Left ventricle myocardium inferior (tissue), 1 donor: ENCODE measurements at places on chromosomes 11 and 22. TPM values are rescaled to one million over a fixed set of nuclear protein-coding genes. Genes with fewer than 3 reads are reported as not detected.

NOX4 gene
- total RNA-seq: 3.5 TPM

- DNase-seq: no peak
These were observed 173.0 kb upstream of the CADM1 start for GRCh38 chr11:115677190-115677589.

OMP gene
- not detected for total RNA-seq

DNA sequence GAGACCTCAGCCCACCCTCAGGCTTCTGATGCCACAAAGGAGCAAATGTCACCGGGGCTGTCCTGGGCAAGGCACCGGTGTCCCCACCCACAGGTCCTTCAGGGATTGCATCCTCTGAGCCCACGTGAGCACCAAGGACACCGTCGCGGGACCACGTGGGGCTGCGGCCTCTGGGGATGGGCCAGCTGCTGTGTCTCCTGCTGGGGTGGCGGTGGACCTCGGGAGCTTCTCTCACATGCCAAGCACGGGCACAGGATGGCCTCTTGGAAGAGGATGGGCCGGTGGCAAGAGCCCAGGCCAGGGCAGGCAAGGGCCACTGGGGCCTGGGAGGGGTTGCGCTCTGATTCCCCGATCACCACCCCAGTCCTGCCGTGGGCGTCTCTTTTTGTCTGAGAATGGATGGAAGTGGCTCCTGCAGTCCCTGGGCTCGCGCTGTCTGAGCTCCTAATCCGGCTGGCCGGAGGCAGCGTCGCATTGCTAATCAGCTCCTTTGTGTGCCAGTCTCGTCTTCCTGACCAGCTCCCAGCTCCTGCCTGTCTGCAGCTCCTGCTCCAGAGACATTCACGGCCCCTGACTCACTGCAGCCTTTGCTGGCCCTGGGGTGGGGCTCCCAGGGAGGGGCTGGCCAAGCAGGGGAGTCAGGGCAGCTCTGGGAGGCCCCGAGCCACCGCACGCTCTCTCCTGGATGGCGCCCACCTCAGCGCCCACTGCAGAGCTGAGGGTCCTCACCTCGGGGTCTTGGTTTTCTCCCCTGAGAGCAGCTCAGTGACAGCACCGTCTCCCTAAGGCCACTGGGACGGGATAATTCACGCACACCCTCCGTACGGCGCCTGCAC is 146.7 kb downstream of the CTTN start:
- no peak for DNase-seq

DNA sequence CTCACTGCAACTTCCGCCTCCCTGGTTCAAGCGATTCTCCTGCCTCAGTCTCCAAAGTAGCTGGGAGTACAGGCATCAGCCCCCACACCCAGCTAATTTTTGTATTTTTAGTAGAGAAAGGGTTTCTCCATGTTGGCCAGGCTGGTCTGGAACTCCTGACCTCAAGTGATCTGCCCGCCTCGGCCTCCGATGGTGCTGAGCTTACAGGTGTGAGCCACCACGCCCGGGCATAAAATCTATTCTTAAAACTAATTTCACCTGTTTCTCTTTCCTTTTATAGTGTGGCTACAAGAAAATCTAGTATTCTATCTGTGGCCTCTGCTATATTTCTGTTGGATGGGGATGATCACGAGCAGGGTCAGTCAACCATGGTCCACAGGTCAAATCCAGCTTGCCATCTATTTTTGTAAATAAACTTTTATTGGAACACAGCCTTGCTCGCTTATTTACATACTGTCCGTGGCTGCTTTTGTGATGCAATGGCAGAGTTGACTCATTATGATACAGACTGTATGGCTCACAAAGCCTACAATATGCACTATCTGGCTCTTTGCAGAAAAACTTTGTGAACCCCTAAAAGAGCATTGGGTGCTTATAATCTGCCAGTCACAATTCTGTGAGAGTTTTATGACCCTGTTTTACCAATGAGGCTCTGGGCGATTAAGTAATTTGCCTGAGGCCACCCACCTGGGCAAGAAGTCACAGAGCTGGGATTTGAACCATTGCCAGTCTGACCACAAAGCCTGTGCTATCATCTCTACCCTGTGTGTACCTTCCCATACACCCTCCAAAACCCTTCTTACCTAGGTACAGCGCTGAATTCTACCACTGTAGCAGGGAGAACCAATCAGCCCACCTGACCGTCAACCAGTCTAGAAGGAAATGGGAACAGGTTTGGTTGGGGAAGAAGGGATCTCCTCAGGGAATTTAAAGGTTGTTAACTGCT is 28.3 kb downstream of the SLC1A2 start:
- no peak for DNase-seq

GRCh38 chr22:36145881-36146280 is 14.7 kb downstream of the APOL3 start:
- no peak for DNase-seq

DNA sequence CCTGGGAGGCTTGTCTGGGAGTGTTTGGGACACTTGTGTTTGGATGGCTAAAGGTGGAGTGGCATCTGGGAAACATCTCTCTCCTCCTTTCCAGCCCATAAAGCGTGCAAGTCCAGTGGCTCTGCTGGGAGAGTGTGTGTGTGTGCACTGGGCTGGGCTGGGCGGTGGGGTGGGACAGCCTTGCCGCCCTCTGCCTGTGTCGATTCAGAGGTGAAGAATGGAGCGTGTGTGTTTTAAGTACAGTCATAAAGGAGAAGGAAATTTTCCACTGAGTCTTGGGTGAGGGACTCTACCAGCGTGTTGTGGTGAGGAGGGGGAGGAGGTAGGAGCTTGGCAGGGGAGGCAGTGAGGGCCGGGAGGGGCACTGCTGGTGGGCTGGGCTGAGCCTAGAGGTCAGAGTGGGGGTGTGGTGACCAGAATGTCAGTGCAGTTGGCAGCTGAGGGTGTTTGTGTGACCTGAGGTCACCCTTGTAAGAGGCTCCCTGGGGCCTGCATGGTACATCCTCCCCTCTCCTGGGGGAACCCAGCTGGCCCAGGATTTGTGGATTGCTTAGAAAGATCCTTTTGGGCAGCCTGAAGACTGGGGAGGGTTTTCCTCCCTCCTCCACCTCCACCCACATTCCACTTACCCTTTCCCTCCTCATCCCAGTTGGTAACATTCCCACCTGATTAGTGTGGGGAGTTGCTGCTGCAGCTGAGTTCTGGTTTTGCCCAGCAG is 1.7 kb downstream of the TIMP3 start:
- peak; percentile 40 for DNase-seq

DNA sequence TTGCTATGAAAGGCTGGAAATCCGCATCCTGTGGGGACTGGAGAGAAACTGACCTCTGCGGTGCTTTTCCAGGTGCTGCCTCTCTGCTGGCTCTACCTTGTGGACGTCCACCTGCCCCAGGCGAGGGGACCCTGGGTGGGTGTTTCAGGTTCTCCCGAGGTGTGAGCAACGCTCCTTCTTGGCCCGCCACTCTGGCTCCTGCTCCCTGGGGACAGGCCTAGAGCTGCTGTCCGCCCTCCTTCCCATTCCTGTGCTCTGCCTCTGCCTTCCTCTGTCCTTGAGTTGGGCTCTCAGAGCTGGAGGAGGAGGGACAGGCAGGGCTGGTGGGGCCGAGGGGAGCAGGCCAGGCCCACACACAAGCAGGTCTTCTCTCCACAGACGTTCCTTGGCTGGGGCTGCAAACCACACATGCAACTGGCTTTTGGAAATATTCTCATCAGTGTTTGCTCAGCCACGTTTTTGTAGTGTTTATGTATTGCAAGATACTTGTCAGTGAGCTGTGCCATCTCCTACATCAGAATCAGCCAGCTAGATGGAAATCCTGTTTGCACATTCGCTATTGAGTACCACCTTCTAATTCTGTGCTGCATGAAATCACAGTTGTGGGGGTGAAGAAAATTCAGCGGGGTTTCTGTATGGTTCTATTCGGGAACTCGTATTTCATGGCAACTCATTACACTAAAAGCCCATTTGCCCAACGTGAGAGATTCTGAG is 1115.0 kb downstream of the BRD1 start:
- peak; percentile 5 for DNase-seq

SNAP29 gene
- 25.8 TPM for total RNA-seq

ADM2 gene
- not detected for total RNA-seq

- no peak for DNase-seq
These were observed 234.2 kb downstream of the AASDHPPT start for GRCh38 chr11:106311531-106312230.
